ENCODE measurements at places on chromosomes 12 and 14.

GRCh38 chr12:48996794-48997718 is 2.1 kb downstream of the DDN start:
- DNase-seq: peak; percentile 91

DNA sequence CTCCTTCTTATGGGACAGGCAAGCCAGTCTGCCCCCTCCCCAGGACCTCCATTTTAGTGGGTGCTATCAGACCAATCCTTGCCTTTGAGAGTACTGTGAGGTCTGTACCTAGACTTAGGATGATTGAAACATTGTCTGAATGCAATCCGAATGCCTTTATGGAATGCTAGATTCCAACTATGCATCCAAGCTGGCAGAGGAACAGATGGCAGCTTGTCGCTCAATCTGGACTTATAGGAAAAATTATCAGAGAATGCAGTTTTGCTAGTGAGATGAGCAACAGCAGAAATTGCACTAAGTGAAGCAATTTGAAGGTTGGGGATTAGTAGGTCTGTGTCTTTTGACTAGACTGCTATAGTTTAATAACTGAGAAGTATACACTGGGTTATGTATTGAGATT is 109.1 kb downstream of the DYRK2 start:
- no peak for DNase-seq

GRCh38 chr12:86772696-86773095 is 516.5 kb upstream of the MGAT4C start:
- DNase-seq: no peak

DNA sequence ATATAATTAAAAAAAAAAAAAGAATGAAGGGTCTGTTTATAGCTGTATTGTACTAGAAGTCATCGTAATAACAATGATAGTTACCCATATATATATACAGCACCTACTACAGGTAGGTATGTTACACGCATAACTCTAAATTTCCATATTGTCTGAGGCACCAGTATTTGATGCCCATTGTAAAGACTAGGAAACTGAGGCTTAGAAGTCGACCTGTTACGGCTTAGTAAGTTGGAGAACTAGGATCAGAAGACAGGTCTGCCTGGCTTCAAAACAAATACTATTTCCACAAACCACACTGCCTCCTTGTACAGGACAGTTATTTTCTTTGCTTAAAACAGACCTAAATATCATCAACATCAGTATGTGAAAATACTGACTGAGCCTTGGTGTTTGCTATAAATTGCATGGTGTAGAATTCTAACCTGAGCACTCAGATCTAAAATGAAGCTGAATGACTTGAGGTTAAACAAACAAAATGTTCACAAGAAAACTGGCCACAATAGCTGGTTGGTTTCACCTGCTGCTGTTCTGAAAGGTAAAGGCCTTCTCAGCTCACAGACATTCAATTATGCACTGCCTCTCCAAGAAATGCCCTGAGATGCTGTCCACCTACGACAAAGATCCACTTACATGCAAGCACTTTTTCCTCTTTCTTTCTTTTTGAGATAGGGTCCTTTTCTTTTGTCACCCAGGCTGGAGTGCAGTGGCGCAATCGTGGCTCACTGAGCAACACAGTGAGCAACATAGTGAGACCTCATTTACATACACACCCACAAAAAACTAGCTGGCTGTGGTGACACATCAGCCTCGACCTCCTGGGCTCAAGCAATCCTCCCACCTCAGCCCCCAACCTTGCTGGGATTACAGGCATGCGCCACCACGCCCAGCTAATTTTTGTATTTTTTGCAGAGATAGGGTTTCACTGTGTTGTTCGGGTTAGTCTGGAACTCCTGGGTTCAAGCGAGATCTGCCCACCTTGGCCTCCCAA is 35.7 kb downstream of the SSH1 start:
- no peak for DNase-seq

Measured in eye (tissue), 1 donor.